Fibroblast of skin of right biceps (primary cell): ENCODE measurements at places on chromosomes 3 and 15.

- peak; percentile 65 for DNase-seq
These were observed 11.9 kb downstream of the GABRR3 start for GRCh38 chr3:98022978-98023820.

GRCh38 chr3:125675791-125676190 is 80.5 kb upstream of the OSBPL11 start:
- DNase-seq = no peak

GRCh38 chr3:21484828-21485144 is 266.2 kb downstream of the ZNF385D start:
- DNase-seq = no peak

GRCh38 chr3:189331002-189331418 is 159.2 kb downstream of the TPRG1 start:
- DNase-seq = no peak

DNA sequence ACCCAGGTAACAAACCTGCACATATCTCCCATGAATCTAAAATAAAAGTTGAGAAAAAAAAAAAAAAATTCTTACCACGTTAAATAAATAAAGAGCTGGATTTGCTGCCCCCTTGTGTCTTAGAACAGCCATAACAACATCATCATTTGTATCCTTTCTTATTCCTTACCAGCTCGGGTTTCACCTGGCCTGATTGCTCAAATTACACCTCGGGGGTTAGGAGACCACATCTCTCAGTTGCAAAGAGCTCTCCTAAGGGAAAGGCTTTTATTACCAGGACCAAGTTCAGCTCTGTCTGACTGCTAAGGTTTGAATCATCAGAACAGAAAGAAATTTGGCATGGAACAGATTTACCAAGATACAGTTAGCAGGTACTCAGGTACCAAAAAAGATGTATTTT is 25.8 kb upstream of the RPL39L start:
- DNase-seq = peak; percentile 64

DNA sequence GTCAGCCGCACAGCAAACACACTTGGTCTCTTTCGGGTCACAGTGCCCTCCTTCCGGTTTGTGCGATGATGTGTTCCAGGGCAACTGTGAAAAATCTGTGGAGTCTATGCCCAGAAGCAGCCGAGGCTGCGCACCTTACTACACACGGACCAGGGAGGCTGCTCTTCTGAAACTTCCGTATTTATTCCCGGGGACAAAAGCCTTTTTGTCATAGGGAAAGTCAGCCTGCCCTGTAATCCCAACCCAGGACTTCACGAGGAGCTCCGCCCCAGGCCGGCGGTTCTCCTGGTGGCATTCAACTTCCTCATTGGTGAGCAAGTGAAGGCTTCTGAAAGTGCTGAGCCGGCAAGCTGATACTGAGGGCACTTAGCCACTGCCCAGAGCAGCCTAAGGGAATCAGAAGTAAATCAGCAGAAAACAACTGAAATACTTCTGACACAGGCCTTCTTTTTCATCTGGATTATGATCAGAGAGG is 126.5 kb downstream of the FMN1 start:
- DNase-seq = peak; percentile 56

- DNase-seq = peak; percentile 75
These were observed 124.4 kb upstream of the LIPC start for GRCh38 chr15:58307313-58307961.

DNA sequence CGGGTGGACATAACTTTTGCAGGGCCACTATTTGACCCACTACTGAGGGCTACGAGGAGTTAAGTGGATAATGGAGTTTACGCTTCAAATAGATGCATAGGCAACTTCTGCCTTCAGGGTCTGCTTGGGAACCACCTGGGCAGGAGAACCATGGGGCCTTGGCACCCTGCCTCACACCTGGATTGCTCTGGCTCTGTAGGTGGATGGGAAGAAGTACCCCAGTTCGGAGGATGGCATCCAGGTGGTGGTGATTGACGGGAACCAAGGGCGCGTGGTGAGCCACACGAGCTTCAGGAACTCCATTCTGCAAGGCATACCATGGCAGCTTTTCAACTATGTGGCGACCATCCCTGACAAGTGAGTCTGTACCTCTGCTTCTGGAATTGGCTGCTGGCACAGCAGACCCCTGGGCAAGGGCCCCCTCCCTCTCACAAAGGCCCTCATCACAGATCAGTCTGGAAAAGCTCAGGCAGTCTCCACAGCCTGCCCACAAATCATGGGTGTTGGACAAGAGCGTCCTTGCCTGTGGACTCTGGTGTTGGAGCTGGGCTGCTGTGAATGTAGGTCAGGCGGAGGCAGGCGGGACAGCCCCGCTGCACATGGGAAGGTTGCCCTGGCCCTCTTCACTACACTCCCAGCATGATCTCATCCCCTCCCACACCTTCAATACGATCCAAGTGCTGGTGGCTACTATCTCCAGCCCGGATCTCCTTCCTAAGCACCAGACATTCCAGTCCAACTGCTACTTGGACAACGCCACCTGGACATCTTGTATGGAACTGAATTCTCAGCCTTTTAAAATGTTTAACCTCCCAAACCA is 46.7 kb downstream of the MESD start:
- no peak for DNase-seq

DNA sequence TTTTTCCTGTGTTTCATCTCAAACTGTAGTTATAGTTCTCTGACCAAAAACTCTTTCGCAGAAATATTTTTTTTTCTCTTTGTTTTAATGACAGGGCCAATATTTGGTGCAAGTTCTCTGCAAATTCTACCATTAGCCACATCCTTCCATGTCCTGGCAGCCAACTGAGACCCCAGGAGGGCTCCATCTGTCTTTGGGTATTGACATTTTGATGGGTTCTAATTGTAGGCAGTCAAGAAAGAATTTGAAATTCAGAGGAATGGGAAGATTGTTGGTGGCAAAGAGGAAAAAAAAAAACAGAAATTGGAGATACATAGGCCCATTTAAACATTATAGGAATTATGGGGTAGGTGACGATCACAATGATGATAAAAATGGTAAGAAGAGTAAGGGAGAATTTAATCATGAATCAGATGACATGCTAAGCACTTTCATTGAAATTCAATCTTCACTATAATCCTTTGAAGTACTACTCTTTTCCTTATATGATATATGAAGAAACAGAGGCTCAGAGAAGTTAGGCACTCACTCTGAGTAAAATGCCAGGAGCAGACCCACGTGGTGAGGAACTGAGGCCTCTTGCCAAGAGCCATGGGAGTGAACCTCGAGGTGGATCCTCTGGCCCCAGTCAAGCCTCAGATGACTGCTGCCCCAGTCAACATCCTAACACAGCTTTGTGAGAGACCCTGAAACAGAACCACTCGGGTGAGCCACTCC is 151.4 kb downstream of the PDZRN3 start:
- DNase-seq = no peak

DNA sequence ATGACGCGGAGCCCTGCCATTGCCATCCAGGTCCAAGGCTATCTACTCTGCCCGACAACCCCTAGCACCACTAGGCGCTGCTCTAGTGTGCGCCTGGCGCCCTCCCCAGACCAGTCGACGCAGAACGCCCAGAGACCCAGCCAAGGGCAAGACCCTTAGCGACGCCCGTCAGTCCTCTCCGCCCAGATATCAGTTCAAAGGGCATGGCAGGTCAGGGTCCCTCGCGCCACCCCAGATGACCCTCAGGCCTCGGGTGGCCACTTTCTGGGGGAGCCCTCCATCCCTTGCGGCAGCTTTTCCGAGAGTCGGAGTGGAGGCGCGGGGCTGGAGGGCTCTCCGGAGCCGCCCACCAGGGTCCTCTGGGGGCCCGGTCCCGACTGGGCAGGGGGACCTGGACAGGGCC is 371 bp upstream of the CLSTN2 start:
- no peak for DNase-seq

- no peak for DNase-seq
These were observed 633.7 kb upstream of the SUCLG2 start for GRCh38 chr3:68288085-68288484.

- DNase-seq = peak; percentile 61
These were observed 294.6 kb downstream of the EPHA3 start for GRCh38 chr3:89402051-89402450.

- peak; percentile 27 for DNase-seq
These were observed 53.7 kb downstream of the CGGBP1 start for GRCh38 chr3:88005066-88005465.

DNA sequence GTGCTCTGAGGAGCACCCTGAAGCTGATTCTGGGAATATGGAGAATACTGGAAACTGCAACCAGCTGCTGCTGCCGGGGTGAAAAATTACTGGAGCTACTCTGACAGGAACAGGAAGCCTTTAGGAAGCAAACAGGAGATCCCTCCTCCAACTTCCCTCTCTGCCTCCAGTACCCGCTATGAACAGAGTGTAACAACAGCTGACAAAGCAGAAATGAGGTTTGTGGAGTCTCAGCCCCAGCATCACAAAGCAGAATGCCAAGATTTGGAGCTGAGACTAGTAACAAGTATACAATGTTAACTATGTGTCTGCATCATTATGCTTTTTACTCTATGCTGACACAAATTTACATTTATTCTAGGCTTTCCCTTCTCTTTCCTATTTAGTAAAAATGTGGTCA is 22.7 kb upstream of the PIAS1 start:
- no peak for DNase-seq

GRCh38 chr3:52527732-52528585 is 5.7 kb downstream of the NT5DC2 start:
- DNase-seq = no peak

GRCh38 chr15:69789648-69790393 is 307.9 kb downstream of the TLE3 start:
- no peak for DNase-seq

GRCh38 chr3:27568393-27568792 is 84.2 kb upstream of the SLC4A7 start:
- peak; percentile 59 for DNase-seq

DNA sequence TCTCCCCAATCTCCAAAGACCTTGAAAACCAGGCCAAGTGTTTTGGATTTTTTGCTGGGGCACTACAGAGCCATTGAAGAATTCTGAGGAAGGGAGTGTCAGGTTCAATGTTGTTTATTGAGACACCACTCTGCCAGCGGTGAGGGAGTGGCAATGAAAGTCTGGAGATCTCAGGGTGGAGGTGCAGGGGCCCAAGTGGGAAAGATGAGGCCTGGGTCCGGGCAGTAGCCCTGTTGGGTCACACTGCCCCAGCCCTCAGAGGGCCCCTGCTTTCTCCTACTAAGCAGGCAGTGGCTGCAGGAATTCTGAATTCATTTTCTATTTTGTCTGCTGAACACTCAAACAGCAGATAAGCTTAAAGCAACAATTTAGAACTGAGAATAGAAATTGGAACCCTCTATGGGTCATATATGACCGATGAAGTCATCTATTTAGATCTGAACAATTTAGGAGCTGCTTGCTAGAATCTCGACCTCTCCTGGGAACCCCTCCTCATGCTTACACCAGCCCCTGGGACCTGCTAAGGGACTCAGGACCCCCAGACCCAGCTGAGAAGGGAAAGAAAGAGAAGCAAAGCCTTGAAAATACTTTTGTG is 17.9 kb downstream of the HRH1 start:
- DNase-seq = no peak

- DNase-seq = no peak
These were observed 9.2 kb downstream of the SNAP23 start for GRCh38 chr15:42504631-42505030.

DNA sequence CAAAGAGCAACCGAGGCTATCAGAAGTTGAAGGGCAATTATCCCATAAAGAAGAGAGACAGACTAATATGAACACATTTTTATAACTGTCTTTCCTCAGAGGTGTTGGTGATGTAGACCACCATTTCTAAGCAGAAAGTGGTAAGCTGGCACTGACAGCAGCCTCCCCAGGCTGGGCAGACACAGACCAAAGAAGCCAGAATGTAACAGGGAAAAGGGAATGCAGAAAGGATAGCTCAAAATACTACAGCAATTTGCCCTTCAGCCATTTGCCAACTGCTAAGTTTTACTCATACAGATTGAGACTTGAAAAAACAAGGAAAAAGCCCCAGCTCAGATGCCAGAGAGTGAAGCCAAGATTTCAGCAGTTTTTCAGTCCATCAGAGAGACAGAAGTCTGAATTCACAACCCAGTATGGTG is 73.5 kb upstream of the ABI3BP start:
- peak; percentile 49 for DNase-seq

GRCh38 chr3:39378088-39378487 is 5.1 kb upstream of the SLC25A38 start:
- peak; percentile 10 for DNase-seq

DNA sequence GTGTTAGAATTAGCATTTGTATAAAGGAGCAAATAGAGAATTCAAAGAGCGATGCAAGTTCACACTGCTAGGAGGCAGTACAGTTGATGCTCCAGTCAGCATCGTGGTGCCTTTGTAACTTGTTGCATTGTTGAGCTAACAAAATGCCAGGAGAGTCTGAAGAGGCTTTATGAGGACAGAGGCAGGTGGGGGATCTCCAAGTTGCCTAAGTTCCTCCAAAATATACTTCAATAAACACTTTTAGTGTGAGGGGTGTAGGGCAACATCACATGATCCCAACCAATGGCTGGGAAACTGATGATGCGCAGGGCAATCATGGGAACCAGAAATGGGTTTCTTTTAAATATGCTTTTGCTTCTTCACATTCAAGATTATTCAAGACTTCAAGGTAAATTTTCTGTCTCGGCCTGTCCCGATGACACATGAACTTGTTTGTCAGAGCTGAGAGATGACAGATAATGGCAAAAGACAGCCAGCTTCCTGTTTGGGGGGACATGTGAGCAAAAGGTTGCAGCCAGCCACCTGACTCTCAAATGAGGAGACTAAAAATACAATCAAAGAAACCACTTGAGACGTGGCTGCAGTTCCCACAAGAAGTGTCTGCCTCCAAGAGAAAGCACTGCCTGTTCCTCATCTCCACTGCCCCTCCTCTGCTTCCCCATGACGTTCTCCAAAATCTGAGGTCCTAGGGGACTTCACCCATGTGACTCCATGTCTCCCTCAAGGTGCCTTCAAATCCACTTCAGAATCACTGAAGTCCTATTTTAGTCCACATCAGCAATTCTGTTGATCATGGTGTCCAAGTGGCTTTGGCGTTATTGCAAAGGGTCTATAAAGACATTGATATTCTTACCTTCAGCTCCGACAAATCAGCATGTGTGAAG is 39.3 kb downstream of the KLHL6 start:
- DNase-seq = no peak

GRCh38 chr15:52021128-52021671 is 2.2 kb downstream of the MAPK6 start:
- peak; percentile 95 for DNase-seq

- no peak for DNase-seq
These were observed 55.2 kb downstream of the RPL22L1 start for GRCh38 chr3:170814822-170815221.

- DNase-seq = no peak
These were observed 24.2 kb downstream of the TMEM44 start for GRCh38 chr3:194608981-194609380.

DNA sequence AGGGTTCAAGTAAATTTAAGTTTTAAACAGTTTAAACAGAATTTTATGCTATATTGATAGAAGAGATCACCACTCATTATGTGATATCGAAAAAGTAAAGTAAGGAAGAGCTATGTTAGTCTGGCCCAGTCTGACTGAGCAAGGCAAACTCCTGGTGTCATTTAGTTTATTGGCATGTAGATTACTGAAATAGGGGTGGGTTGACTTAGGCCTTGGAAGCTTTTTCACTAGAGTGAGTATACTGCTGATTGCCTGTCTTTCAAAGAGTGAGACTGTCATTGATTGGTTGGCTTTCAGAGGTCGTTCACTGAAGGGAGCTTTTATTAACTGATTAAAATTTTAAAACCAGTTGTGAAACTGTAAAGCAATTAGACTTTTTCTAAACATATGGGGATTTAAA is 294.5 kb downstream of the NAALADL2 start:
- DNase-seq = no peak
